ENCODE measurements at places on chromosomes 3 and 15. TPM values are rescaled to one million over a fixed set of nuclear protein-coding genes. Genes with fewer than 3 reads are reported as not detected.

- H3K27ac ChIP-seq = no peak overlapping the region
- no peaks in the 10 kb centered on the region for H3K4me1 ChIP-seq
These were observed 190.3 kb downstream of the SATB1 start for GRCh38 chr3:18234717-18235335.

- no peak for DNase-seq
- H3K4me3 ChIP-seq = no peak overlapping the region
- no peaks in the 10 kb centered on the region for H3K27me3 ChIP-seq
- no peaks in the 10 kb centered on the region for H3K4me1 ChIP-seq
- H3K36me3 ChIP-seq = no peaks in the 10 kb centered on the region
These were observed 502.5 kb upstream of the GOLIM4 start for GRCh38 chr3:168598250-168598649.

NPAP1 gene
- total RNA-seq = not detected

CHRFAM7A gene
- not detected for total RNA-seq

SAMMSON gene
- not detected for total RNA-seq

GRCh38 chr3:107970993-107971580, 119.7 kb downstream of the CD47 start:
- H3K4me3 ChIP-seq = no peak overlapping the region
- peaks cover 19% of the 10 kb centered on the region for H3K4me1 ChIP-seq
- H3K27ac ChIP-seq = no peak overlapping the region

GRCh38 chr3:178063461-178063860, 472.8 kb upstream of the KCNMB2 start:
- H3K27ac ChIP-seq = no peak overlapping the region
- DNase-seq = no peak
- no peak overlapping the region for H3K4me3 ChIP-seq
- H3K36me3 ChIP-seq = no peaks in the 10 kb centered on the region

DNA sequence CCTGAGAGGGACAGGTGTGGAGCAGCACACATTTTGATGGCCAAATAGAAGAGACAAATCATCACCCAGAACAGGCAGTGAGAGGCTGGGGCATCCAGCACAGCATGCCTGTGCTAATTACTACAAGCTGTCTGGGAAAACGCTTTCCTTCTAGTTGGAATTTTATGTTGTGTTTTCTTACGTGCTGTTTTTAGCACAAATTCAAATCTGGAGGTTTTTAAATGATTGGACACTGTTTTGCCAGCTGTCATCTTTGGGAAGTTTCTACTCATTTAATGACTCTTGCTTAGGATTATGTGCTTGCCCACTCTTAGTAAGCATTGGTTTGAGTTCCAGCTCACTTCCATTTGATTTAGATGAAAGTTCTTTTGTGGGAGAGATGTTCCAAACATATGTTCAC, 43.5 kb downstream of the EAF1 start:
- H3K4me1 ChIP-seq = no peaks in the 10 kb centered on the region
- no peak overlapping the region for H3K27ac ChIP-seq
- H3K27me3 ChIP-seq = no peaks in the 10 kb centered on the region
- DNase-seq = no peak
- H3K36me3 ChIP-seq = no peaks in the 10 kb centered on the region

LMAN1L gene
- total RNA-seq = 0.23 TPM

KIF7 gene
- not detected for total RNA-seq

GRCh38 chr3:30302027-30302426, 304.4 kb upstream of the TGFBR2 start:
- no peak overlapping the region for H3K27ac ChIP-seq
- H3K36me3 ChIP-seq = no peaks in the 10 kb centered on the region
- H3K27me3 ChIP-seq = no peaks in the 10 kb centered on the region
- no peak for DNase-seq

All from CD4-positive, alpha-beta memory T cell (primary cell).